ENCODE measurements at places on chromosomes 6 and 20.

DNA sequence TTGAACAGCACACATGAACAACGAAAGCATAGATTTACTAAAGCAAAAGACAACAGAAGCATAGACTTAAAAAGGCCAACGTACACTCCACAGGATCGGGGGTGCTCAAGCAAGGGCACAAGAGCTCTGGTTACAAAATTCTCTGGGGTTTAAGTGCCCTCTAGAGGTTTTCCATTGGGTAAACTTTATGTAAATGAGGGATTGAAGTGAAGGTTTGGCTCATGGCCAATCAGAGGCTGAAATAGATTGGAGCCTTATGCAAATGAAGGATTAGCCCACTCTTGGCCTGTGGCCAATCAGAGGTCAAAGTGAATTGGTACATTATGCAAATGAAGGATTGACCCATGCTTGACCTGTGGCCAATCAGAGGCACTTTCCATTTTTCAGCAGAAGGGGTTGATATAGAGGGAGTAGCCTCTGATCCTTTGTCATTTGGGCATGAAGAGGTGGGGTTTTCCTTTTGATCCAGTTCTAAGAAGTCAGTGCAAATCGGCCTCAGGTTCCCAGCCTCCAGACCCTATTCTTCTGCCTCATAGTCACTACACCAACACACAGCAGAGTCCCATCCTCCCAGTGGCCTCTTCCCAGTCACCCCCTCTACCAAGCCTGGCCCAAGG lies 244.9 kb downstream of the THBS2 start:
- DNase-seq, result no peak

GRCh38 chr6:139129284-139129683 lies 5.6 kb upstream of the HECA start:
- no peak for DNase-seq

DNA sequence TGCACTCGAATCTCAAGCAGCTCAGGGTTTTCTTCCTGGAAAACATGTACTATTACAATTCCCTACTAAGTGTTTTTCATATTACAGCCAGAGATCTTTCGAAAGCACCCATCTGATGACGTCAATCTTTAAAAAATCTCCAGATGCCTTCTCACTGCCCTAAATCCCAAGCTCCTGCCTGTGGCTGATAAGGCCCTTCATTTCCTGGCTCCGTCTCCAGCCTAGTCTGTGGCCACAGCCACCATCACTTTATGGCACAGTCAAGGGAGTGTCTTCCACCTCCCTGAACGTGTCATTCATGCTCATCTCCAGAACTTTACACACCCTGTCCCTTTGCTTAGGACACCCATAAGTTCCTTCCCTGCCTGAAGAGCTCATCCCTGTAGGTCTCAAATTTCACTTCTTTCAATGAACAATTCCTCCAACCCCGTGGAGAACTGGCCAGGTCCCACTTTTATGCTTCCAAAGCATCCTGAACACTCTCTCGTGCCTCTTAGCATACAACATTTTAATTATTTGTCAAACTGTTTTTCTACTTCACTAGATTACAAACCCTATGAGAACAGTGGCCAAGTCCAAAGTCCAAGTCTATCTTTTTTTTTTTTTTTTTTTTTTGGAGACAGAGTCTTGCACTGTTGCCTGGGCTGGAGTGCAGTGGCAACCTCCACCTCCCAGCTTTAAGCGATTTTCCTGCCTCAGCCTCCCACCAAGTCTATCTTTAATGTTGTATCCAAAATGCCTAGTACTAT lies 106.1 kb upstream of the AGPAT4 start:
- no peak for DNase-seq

DNA sequence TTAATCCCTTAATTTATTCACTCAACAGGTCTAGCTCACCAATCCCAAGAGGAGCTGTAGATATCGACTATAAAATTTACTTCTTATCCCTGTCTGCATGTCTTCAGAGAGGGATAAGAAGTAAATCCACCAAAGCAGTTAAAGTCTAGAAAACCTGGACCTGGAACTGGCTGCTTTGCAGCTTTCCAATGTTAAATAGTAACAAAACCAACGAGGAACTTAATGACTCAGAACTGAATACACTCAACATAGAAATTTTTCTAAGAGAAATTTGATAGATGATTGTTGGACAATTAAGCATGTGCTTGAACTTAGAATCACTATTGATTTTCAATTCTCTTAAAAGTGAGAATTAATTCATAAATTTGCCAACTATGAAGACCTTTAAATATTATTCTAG lies 11.5 kb upstream of the TMEM244 start:
- DNase-seq, result no peak

DNA sequence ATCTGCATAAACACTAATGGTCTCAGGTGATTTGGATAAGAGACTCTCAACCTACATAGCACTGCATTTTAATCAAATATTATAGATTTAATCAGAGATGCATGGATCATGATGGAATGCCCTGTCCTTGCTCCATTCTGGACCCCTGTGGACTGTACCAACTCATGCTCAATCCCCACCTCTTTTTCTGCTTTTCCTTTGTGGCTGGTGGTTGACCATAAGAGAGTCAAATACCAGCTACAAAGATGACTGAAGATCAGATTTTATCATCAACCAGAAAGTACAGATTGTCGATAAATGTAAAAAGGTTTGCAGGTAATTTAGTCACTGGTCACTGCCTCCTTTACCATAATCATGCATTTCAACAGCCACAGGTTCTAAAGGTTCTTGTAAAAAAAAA lies 116.2 kb downstream of the ME1 start:
- no peak for DNase-seq

All from stimulated activated CD4-positive, alpha-beta T cell treated with anti-CD3 and anti-CD28 coated beads, Interleukin-12 subunit alpha, Interleukin-12 subunit beta, amount 100 ng/mL, for 48 hours (primary cell).